ENCODE measurements at places on chromosomes 7 and 10.

DNA sequence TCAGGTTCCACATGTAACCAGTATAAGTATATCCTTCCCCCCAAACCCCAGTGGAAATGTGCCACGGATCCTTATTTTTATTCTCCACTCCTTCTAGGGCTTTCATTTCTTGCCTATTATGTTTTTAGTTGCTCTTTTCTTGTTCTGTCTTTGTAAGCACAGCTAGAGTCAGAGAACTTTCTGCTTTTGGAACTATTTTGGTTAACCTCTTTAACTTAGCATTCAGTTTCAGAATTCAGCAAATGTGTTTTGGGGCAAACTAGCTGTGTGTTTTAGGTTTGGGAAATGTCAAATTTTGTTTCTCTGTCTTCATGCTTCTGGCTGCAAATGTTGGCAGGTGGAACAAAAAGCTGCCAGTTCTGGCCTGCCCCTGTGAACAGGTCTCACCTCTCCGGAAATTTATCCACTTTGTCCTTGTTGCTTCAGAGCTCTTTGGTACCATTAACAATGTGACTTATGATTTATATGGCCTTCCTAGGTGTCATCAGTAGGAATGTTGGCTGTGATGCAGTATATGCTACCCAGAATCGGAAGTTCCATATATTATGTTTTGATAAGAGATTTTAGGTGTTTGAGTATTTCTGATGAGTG lies 156.1 kb downstream of the ADK start:
- DNase-seq, result no peak

DNA sequence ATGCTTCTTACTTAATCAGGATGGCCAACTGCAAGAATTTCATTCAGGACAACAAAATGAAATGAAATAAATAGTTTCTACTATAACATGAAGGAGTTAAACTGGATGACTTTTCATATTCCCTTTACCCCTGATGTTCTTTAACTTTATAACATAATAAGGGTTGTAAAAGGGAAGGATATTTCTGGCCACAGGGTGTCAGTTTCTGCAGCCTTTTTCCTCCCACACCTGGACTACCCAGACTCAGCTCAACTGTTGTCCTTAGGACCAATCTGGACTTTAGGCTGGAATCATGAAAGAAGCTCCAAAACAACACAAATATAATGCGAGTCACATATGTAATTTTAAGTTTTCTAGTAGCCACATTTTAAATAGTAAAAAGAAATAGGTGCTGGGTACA lies 43.4 kb downstream of the PRPS1L1 start:
- DNase-seq, result no peak

GRCh38 chr7:134752006-134752760 lies 27.3 kb upstream of the CALD1 start:
- DNase-seq, result no peak

DNA sequence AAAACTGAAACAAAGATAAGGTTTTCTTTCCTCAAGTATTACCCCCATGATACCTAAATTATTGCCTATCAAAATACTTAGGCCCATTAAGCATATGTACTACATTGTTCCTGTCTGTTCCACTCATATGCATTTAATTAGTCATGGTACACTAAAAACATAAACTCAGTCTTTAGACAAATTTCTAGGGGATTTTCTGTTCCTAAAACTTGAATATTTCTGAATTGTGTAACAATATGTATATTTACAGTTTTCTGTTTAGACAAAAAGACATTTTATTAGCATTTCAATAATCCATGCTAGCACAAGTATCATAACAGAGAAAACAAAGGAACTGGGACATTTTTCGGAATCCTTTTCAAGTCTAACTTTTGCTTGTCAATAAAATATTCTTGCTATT lies 234.2 kb downstream of the CRPPA start:
- no peak for DNase-seq

DNA sequence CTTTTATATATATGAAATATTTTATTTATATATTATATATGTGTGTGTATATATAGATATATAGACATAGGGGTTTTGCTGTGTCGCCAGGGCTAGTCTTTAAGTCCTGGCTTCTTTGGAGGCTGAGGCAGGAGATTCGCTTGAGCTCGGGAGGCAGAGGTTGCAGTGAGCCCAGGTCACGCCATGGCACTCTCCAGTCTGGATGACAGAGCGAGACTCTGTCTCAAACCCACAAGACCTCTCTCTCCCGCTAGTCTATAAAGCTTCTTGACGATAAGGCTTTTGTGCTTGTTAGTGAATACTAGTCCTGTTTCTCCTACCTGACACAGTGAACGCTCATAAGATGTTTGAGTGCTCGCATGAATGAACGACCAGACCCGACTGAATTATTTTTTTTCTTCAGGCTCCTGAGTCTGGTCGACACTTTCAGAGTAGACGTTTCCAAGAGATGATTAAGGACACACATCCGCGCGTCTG lies 577 bp upstream of the DDX21 start:
- no peak for DNase-seq

- DNase-seq, result no peak
Observed at GRCh38 chr7:50160206-50160605, 67.2 kb upstream of the ZPBP start.

DNA sequence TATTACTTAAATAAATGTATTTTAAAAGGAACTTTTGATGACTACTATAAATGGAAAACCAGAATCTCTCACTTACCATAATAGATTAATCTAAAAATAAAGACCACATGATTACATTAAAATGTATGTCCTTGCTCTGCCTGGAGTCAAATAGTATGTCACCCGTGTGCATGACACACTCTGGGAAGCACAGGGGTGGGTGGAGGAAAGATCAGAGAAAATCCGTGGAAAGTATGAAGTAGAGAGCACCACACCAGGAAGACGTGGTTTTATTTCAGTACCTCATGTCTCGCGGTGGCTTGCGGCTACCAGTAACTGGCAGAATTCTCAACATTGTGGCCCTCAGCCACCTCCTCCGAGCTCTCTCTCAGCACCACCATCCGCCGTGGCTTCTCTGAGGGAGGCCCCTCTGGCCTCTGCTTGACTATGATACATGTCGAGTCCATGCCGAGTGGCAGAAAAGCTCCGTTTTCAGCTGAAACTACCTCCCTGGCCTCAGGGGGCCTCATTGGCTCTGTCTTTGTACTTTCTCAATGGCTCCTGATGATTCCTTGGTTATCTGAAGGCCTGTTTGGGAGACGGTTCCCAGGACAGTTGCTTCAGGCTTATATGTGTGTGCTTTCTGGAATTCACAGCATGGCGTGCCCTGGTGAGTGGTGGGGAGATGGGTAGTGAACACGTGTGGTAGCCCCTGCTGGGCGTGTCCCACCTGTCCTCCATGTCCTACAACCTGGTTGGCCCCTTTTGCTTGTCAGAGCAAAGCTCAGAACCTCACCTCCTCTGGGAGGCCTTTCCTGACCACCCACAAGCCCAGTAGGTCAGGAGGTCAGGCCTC lies 49.8 kb downstream of the LHPP start:
- DNase-seq, result no peak

DNA sequence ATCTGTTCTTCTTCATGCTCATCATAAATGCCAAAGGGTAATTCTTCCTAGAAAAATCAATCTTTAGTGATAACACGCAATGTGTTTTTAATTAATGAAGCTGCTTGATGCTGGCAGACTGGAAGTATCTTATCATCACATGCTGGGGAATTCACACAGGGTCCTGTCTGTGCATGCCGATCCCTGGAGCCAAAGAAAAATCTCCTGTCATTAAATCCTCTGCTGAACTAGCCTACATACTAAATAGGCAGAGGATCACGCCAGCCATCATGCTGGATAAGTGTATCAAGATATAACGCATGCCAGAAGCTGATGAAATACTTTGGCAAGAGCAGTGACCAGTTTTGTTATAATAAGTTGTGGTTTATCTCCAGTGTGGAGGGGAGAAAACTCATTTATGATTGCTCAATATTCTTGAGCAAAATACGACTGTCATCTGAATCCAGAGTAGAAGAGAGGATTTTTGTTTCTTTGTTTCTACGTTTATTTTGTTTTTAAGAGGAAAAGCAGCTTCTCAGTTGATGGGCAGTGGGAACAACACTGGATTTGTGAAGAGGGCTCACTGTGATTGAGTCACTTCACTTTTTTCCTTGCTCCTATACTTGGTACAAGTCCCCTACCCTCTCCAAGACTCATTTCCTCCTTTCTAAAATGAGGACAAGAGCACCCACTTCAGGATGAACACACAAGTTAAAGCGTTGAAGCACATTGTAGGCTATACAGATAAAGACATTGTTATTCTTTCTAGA lies 649.1 kb downstream of the TNS3 start:
- no peak for DNase-seq

DNA sequence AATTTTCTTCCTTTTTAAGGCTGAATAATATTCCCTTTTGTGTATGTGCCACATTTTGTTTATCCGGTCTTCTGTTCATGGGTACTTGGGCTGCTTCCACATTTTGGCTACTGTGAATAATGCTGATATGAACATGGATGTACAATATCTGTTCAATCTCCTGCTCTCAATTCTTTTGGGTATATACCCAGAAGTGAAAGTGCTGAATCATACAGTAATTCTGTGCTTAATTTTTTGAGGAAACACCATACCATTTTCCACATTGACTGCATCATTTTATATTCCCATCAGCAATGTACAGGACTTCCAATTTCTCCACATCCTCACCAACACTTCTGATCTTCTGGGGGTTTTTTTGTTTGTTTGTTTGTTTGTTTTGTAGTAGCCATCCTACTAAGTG lies 135.0 kb upstream of the INHBA start:
- DNase-seq, result no peak

- no peak for DNase-seq
Observed at GRCh38 chr10:116732573-116732972, 9.8 kb downstream of the HSPA12A start.

DNA sequence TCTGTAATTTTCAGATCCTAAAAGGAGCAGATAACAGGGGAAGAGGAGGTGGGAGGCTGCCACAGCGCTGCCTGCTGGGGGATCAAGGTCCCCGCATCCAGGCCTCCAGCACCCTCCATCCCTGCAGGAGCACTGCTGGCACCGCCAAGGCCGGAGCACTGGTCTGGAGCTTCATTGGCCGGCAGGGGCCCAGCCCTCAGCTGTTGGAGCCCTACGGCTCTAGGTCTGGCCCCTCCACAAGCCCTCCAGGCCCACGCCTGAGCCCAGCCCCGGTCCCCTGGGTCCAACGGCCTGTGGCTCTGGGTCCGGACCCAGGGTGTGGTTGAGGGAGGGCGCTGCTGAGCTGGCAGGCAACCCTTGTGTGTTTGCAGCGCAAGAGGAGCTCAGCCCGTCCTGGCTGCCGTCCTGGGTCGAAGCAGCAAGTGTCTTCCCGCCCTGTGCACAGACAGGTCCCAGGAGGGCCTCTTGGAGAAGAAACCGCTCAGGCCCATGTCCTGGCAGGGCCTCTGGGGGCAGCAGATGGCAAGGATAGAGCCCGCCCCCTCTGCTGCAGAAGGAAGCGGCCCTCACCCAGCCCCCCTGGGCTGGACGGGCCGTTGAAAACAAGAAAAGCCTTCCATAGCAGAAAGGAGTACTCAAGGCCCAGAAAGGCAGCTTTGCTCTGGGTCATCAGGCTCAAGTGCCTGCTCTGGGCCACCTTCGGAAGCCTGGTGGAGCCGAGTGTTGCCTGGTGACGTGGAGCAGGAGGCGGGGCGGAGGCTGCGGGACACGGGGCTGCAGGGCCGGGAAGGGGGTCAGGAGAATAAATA lies 54.3 kb upstream of the TNRC18 start:
- DNase-seq, result no peak

DNA sequence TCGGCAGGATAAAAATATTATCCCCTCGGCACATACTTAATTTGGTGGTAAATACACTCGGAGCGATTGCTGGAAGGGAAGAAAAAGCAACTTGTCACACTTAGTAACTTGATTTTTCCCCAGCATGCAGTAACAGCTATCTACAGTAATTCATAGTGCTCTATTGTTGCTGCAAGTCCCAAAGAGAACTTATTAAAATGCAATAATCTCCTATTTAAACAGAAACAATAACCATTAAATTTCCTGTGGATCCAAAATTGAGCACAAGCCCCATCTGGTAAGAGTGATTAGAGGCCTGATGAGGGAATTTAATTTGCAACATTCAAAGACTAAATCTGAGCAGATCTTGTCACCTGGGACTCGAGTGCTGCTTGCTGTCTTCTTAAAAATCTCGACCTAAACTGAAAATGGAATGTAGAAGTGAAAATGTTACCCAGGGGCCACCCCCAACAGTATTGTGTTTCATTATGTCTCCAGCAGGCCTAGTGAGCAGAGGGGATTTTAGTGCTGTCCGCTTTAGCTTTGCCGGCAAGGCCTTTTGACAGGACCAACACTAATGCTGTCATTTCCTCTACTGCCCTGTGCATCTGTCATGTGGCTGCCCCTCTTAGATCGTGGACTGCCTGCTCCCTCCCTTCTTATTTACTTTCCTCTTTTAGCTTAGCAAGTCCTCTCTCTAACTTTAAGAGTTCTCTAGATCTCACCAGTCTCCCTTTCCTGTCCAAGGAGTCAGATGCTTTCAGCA lies 639.7 kb downstream of the AUTS2 start:
- DNase-seq, result no peak

DNA sequence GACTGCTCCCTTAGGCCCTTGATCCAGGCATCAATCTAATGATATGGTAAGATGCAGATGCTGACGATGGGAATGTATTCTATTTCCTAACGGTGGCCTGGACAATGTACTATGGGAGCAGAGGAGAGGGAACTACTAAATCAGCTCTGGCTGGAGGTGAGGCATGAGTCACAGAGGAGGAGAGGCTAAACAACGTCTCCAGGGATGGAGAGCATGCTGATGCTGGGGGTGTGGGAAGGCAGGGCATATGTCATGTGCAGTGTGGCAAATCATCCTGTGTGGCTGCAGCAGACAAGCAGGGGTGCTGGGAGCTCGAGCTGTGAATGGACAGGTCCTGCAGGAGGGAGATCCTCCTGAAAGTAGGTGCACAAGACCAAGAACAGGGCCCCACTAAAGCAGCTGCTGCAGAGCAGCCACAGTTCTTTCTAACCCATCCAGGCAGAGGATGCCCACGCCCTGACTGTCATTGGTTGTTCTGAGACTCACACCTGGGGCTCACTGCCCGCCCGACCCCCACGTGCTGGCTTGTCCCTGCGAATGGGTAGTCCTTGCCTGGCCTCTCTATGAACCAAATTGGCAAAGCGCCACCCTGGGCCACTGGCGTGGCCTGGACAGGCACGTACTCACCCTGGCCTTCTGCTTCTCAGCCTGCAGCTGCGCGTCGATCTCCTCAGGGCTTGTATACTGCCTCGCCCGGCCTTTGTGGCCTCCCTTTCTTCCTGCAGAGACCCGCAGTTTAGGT lies 4.0 kb downstream of the PDAP1 start:
- DNase-seq, result no peak

DNA sequence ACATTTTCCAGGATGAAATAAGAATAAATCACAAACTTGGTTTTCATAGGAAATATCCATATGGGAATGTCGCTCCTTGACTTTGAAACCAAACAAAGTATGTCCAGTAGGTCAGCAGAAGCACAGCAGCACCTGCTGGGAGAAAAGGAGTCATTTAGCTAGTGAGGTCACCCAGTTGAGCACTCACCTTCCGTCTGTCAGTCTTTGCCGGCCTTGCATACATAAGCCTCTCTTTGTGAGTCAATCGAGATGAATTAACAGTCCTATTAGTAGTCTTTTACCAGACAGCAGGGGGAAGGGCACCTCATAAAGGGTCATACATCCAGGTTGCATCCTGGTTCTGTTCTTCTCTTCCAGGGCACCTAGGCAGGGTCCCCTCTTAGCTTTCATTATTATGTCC lies 232.5 kb upstream of the FZD1 start:
- DNase-seq, result no peak

Data from CMK (cell line).